ENCODE measurements at places on chromosomes 2 and 18.

GRCh38 chr2:151860613-151861146 is 32.5 kb upstream of the ARL5A start:
- DNase-seq, result no peak

GRCh38 chr2:37389989-37390765 is 45.7 kb downstream of the QPCT start:
- DNase-seq, result peak; percentile 65

GRCh38 chr2:212607080-212607479 is 68.5 kb upstream of the ERBB4 start:
- no peak for DNase-seq

DNA sequence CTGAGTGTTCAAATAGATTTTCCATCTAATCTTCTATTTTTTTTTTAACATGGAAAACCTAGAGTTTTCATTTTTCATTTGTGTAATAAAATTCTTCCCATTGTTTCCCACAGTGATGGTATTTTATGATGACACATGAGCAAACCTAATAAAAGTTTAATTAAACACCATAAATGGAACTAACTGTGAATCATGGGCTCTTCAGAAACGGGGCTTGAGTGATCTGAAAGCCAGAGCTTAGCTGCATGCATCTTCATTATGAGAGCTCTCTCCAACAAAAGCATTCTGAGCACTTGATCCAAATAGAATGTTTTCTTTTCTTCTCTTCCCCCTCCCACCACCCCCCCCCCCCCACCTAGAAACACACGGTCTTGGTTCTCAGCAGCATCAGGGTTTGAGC is 82.1 kb upstream of the REV1 start:
- no peak for DNase-seq

- no peak for DNase-seq
These were observed 18.1 kb upstream of the B4GALT6 start for GRCh38 chr18:31702449-31702848.

- DNase-seq, result no peak
These were observed 389.4 kb upstream of the RGPD4 start for GRCh38 chr2:107437265-107437664.

DNA sequence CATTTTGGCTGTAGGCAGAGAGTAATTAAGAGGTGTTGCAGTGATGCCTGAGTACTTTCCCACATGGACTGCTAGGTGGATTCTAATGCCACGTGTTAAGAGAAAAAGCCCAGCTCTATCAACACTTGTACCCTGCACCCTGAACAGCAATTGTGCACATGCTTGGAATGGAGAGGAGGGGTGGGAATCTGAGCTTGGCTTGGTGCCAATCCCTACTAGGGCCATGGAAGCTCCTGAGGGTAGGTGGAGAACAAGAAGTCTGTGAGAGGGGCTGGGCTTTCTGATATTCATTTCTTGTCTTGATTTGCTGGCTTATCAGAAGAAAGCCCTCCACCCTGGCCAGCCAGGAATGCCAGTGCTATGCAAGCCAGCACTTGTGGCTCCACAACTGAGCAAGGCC is 292.2 kb downstream of the KCNS3 start:
- DNase-seq, result no peak

All from CD4-positive, alpha-beta T cell treated with Interleukin-17A for 4 hours (primary cell).